CD4-positive, alpha-beta T cell treated with Interleukin-17A for 1 hour (primary cell): ENCODE measurements at places on chromosomes 12 and 14.

DNA sequence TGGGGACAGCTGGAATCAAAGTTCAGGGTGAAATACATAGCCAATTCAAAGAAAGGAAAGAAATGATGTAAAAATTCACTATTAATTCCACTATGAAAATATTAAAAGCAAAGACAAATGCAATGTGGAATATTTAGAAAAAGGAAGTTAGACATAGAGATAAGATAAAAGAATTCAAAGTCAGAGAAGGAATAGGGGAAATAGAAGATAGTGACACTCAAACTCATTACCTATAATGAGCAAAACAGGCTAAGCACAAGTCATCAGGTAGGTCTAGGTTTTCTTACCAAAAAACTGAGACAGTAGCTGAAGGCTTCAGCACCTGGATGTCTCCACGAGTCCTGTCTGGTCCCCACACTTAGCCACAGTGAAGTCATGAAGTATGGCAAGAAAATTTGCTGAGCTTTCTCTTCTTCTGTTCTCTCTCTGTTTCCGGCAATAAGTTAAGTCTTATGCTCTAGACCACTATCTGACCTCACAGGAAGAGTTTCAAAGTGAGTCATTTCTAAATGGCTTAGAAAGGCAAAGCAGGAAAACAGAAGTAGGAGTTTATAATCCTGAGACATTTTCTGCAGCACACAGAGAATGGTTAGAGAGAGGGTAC is at the start of gene C3AR1:
Gene C3AR1, minus strand, starts transcription at position 369 of the 604 bp plus-strand sequence. CDS start 6,174 bp downstream, outside the sequence.
- DNase-seq: peak; percentile 83

- no peak for DNase-seq
These were observed 316.6 kb upstream of the RTL1 start for GRCh38 chr14:101219896-101220703.

- DNase-seq: no peak
These were observed 250.9 kb upstream of the SYT10 start for GRCh38 chr12:33690562-33690961.

- no peak for DNase-seq
These were observed 63.6 kb upstream of the TMEM263 start for GRCh38 chr12:106892075-106892474.
